ENCODE measurements at places on chromosomes 6 and 20.

GRCh38 chr6:106714281-106714680 is 84.9 kb downstream of the QRSL1 start:
- no peak for DNase-seq

GRCh38 chr6:20939161-20939775 is 405.0 kb downstream of the CDKAL1 start:
- no peak for DNase-seq

GRCh38 chr6:56959938-56960337 is 5.0 kb downstream of the BEND6 start:
- DNase-seq, result no peak

DNA sequence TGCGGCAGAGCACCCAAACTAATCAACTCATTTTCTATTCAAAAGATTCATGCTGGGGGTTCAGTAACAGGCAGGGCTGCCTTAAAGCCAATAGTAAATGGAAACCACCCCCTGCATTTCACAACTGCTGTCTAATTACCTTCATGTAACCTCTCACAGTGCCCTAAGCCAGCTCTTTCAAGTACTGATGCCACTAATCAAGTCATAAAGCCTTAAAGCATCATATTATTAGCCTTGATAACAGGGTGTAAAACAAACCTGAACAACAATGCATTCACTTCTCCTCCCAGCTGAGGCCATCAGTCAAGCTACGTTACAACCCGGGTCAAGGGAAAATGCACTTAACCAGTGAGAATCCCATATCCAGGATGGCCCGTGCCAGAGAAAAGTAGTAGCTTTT is 33.0 kb downstream of the TRERF1 start:
- DNase-seq, result no peak

- no peak for DNase-seq
Observed at GRCh38 chr6:155274533-155274932, 10.7 kb downstream of the CLDN20 start.

DNA sequence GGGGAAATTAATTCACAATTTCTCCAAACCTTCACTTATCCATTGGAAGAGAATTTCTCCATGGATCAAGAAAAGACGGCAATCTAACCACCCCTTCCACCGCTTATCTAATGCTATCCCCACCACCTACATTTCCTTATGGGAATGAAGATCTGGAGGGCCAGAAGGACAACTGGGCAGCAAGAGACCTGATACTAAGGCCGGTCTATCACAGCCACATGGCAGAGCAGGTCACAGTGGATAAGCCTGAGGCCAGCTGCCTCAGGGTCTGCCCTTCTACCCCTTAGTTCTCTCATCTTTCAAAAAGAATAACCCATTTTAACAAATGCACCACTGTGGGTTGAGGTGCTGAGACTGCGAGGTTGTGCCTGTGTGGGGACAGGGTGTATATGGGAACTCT is 37.1 kb downstream of the MAN1A1 start:
- no peak for DNase-seq

DNA sequence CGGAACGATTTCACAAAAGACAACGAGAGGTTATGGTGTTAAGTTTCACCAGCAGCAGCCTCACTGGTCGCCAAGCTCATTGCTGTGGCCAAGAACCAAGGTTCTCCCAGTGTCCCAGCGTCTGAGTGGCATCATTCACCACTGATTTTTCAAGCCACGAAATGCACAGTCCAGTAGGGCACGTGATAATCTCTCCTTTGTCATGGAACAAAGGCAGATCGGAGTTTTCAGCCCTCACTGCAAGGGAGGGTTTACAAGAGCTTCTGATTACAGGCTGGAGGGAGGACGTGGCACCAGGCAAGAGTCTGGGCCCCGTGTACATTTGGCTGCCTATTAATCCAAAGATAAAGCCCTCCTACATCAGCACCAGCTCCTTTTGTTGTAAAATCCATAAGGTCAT is 2.0 kb downstream of the CD24 start:
- DNase-seq, result no peak

DNA sequence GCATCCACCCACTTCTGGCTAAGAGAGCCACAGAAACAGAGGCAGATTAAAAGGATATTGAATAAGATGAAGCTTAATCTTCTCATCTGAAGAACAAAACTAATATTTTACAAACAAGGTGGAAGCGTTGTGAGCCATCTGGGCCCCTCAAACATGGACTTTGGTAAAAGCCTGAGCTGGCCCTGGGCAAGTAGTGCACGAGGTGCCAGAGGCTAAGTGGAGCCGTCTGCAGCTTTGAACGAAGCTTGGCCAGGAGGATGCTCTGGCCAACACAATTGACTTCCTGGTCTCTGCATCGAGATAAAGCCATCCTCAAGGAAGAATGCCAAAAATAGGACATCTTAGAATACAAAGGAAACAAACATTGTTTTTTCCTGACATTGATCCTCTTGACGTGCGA is 53.2 kb upstream of the PLEKHG1 start:
- no peak for DNase-seq

DNA sequence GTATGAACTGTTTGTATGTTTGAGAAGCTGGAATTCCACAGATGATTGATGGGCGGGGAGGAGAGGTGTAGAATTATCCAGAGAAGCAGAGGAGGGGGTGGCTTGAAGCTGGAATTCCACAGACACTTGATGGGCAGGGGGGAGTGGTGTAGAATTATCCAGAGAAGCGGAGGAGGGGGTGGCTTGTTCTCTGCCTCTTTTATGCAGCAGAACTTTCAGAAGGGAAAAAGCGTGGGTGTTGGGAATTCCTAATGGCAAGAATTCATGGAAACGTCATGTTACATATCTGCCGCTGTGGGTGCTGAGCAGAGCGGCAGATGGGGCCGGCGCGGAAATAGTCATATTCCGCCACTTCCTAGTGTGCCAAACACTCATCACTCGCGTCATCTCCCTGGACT is 167.9 kb upstream of the KCNG1 start:
- DNase-seq, result no peak

DNA sequence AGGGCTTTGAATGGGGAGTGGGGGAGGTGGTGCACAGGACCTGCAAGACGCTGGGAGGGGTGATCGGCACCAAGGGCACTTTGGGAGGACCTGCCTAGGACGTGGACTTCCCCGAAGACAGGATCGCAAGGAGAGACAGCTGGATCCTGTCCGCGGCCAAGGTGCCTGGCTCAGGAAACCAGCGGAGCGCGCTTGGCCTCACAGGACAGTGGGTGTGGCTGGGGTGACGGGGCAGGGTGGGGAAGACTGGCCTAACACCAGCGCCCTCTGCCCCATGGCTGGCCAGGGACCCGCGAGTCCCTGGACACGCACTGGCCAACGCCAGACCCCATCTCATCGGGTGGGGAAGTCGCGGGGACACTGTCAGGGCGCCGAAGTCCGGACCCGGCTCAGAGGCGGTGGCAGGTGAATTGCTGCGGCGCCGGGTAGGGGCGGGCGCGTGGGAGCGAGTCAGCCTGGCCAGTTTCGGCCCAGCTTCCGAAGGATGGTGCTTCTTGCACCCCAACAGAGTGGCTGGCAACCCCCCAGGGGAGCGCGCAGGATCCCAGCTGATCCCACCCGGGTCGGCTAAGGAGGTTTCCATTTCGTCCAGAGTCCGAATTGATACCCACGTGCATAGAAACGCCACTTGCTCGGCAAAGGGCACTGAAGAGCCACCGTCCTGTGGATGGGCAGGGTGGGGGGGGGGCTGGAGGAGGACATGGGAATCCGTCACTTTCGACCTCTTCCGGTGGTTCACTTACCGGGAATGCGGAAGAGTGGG is 785 bp upstream of the THBD start:
- DNase-seq, result no peak

DNA sequence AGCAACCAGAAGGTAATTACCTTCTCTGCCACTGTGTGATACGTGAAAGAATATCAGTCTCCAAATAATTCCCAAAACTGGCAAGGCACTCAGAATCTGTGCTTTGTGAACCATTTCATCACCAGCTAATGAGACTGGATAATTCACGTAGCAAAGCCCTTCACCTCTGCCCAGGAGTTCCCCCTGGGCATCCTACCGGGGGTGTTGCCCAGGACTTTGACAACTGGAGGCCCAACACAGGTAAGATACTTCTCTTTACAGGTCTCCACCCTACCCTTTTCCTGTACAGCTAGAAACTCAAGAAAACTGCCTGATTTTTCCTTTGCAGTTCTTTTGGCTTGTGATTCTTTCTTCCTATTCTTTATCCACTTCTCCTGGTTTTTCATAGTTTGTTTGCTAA is 2.7 kb upstream of the CD24 start:
- no peak for DNase-seq

DNA sequence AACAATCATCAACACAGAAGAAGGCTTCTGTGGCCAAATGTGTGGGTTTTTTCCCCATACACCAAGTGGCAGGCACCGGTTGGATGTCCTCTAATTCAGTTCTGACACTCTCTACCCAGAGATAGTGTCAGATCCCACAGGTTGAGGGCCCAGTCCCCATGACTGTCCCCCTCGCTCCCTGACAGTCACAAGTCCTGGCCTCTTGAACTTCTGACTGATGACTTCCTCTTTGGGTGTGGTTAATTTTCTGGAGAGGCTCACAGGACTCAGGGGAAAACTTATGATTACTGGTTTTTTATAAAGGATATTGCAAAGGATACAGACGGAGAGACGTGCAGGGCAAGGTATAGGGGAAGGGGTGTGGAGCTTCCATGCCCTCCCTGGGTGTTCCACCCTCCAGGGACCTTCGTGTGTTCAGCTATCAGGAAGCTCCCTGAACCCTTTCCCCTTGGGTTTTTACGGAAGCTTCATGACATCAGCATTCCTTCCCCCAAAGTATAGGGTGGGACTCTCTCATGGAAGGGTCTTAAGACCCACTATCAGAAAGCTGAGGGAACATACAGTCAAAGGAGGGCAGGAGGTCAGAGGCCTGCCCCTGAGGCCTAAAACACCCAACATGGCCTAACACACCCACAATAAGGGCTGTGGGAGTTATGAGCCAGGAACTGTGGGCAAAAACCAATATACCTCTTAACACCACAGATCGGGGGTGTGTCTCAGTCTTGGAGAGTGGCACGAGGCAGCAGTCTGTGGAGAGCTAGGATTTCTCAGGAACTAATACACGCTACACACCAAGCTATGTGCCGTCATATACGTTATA is 33.3 kb downstream of the FARS2 start:
- DNase-seq, result no peak

DNA sequence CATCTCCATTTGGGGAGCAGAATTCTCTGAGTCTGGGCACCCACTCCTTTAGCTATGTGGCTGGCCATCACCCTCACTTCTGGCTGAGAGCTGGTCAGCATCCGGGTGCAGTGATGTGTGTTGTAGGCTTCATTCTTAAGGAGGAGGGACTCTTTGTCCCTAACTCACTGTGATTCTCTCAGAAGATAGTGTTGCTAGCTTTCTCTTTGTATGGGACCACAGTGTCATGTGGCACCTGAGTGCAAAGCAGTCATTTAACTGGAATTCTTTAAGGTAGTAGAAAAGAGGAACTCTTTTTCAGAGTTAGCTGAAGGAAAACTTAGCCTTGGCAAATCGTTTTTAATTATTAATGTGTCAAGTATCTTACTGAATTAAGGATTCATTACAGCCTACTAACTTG is 165.9 kb downstream of the JARID2 start:
- DNase-seq, result no peak

DNA sequence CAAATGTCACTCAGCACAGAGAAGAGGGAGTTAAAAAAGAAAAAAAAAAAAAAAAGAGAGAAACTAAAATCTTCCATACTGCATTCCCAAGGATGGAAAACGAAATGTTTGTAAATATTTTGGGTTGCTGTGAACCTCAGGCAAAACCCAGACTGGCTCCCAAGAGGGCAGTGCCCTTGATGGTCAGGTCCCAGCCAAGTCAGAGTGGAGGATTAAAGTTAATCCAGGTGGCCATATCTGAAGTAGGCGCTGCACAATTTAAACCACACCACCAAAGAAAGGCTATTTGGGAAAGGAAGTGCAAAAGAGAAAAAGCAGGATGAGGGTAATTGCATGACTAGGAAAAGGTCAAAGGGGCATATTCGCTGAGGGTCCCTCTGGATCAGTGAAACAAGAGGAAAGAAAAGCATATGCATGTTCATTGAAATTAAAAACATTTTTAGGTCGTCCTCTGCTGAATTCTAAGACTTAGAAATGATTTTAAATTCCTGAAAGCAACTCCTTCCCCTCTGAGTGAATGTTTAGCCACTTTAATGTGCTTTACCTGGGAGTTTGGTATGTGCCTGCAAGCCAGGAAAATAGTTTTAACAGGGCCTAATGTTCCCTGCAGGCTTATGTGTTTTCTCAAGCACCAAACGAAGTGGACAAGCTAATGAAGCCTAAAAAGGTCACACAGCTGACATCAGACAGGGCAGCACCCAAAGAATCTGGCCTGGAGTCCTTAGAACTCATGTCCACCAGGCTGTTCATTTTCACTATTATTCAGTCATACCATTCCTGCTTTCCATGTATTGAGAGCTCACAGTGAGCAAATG is 159.1 kb downstream of the HACE1 start:
- no peak for DNase-seq

Data from stimulated activated CD4-positive, alpha-beta T cell treated with anti-CD3 and anti-CD28 coated beads, Interleukin-4, amount 100 ng/mL, for 1 hour (primary cell).